ENCODE measurements at places on chromosomes 4 and X.

DNA sequence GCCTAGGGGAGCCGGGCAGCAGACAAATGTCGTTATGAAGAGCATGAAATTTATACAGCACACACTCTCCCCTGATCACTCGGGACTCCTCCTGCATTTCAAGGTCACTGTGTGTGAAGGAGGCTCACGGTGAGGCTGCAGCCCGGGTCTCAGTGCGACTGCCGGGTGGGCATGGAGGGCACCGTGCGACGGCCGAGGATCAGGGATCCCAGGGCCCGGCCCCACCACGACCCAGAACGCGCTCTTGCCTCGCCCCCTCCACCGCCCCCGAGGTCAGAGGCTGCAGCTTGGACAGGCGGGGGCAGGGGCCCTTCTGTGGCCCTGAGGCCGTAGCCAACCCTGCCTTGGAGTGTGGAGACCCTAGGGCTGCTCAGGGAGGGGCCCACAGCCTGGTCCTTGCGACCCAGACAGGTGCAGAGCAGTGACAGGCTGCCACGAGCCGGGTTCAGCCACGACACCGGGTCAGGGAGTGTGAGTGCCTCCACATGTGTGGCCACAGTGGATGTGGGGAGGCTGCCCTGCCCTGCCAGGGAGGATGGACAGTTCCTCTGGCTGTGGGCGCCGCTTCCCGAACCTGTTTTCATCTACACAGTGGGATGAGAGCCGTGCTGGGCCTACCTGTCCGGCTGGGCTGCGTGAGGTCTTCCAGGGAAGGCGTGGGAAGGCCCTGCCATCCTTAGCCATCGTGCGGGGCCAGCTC lies 89.3 kb upstream of the NKX1-1 start:
- no peak for DNase-seq

- no peak for DNase-seq
Observed at GRCh38 chr4:54058171-54058570, 6.2 kb downstream of the CHIC2 start.

DNA sequence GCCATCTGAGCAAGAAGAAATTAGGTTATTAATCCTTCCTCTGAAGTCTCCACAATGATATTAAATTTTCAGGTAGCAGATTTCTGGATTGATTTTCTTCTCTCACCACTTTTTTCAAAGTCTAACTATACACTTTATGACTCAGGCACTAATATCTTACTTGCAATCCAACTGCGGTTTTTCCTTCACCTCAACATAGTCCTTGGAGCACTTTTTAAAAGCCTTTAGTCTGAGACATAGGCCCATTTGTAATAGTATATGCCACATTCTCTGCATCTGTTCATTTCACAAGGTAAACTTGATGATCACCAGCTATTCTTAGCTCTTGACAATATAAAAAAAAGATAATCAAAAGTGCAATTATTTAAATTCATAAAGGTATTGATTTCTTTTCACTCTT lies 55.9 kb upstream of the EDNRA start:
- no peak for DNase-seq

- no peak for DNase-seq
Observed at GRCh38 chr4:162891788-162892707, 274.6 kb downstream of the NAF1 start.

- DNase-seq: no peak
Observed at GRCh38 chr4:5144384-5144783, 93.1 kb downstream of the STK32B start.

DNA sequence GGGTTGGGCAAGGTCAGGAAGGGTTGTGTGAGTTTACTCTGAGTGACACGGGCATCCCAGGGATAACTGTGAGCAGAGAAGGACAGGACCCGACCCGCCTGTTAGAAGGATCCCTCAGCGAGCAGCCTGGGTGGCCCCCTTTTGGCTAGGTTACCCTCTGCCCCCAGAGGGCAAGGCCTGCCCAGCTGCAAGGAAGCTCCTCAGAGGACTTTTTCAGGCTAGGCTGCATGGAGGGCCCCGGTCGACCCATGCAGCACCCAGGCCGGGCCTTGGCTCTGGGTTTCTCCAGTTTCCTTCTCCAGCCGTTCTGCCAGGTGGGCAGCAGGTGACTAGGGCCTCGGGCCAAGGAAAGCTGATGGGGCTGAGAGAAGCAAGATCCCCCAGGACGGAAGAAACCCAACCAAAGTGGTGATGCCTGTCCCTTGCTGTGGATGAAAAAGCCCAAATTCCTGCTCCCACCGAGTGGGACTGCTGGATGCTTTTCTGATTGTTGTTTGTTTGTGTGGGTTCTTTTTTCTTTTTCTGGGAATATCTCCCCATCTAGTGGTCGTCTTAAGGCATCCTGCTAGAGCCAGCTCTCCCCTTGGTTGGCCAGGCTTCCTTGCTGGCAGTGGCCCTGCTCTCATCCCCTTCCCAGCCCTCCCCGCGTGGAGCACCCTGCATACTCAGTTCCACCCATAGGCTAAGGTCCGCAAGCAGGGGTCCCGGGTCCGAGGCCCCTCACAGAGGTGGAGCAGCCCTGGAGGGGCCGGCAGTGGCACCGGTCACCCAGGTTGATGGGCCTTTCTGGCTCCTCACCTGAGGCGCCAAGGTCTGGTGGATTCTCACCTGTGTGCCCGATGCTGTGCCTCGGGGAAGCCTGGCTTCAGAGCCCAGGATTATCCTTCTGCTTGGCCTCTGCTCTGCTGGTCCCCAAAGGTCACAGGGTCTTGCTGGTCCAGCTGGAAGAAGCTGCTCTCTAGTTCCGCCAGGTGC lies 1.8 kb downstream of the ZFP92 start:
- no peak for DNase-seq

Data from activated T-helper 1 cell treated with Interleukin-2 at 50 U/mL for 16 hours (primary cell).